ENCODE measurements at places on chromosomes 16 and 17. TPM values are rescaled to one million over a fixed set of nuclear protein-coding genes. Genes with fewer than 3 reads are reported as not detected.

- no peak for DNase-seq
These were observed 14.2 kb upstream of the CACNG4 start for GRCh38 chr17:66950325-66950724.

DNA sequence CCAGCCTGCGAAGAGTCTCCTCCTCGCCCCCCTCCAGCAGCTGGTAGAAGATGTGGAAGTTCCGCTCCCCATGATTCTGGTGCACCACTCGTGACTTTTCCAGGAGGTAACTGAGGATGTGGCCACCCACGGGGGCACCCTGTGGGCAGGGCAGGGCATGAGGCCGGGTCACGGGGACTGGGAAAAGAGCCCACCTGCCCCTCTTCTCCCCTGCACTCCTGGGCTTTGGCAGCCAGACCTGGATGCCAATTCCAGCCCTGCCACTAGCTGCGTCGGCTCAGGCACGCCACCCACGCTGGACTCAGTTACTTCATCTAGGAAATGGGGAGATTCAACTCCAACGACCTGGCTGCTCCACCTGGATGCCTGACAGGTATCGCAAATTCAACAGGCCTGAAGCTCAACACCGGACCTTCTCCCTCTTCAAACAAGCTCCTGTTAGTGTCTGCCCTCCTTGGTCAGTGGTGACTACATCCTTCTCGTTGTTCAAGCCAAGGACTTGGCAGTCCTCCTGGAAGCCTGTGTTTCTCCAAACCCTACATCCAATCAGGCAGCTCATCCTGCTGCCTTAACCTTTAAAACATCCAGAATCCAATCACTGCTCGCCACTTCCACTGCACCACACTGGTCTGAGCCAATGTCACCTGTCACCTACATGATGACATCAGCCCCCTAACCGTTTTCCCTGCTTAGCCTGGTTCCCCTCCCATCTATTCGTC, 11.6 kb downstream of the MYO1C start:
- DNase-seq = no peak

DNA sequence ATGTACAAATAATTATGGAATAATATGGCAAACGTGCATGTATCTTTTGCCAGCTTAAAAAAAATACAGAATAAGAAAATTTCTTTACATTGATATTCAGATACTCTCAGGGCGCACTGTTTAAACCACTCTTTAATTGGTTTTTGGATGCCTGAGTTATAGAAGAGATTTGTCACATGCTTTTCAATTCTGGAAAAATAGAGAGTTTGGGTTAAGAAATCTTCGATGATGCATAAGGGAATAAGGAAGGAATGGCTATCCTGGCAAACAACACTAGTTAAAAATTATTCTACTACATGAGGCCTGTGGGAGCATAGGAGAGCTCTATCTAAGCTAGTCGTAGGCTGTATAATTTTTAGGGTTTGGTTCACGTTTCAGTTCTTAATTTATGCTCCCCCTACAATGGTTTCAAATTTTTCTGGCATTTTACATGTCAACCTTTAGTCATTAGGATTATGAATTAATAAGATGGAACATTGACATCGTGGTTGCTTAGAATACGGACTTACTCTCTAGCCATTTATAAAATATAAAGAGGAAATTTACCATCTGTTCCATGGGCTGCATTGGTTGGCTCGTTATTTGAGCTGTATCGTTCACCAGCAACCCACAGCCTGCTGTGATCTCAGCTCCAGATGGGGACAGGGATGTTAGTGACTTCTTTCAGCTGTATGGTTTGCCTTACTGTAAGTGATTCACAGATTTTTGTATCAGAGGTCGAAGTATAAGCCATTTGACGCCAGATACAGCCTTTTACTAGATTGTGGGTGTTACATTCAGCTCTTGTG, 15.9 kb downstream of the NARF start:
- no peak for DNase-seq

Gene SKAP1
- not detected for total RNA-seq

All from thoracic aorta (tissue), 2 donors.